ENCODE measurements at places on chromosomes 2 and 18. TPM values are rescaled to one million over a fixed set of nuclear protein-coding genes. Genes with fewer than 3 reads are reported as not detected.

CFAP221 gene
- total RNA-seq = not detected

DNA sequence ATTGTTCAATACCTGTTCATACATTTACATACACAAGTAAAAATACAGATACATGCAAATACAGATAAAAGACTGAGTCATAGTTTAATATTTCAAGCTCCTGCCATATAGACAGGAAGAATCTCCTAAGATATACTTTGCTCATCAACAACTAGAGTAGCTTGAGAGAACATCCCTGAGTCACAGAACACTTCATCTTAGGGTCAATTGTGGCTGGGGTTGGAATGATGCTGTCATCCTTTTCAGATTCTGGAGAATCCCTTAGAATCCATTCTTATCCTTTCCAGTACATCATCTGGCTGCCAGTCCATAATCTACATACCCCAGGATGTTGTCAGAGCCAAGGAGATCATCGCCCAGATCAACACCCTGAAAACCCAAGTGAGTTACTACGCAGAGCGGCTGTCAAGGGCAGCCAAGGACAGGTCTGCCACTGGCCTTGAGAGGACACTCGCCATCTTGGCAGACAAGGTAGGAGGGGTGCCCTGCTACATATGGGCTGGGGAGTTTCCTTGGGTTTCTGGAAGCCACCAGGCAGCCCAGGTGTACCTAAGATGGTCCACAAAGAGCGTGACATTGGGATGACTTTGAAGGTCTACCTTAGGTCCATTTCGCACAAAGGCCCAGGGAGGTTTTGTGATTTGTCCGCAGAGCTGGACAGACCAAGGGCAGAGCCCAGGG, 55.7 kb downstream of the COA5 start:
- peak; percentile 28 for DNase-seq

DNA sequence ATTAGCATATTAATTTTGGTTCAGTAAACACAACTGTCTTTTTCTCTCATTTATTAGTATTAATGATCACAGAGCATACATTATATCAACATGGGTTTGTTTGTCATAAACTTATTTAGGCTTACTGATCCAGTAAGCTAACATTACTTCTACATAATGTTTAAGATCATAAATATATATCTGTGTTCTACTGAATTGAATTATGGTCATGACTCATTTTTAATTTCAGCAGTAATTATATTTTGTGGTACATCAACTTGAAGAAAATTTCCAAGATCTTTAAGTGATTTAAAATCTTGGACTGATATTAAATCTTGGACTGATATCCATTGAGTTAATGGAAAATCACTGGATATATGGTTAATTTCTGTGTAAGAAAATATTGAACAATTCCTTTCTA, 111.7 kb downstream of the CALCRL start:
- DNase-seq = no peak

RUFY4 gene
- total RNA-seq = 1.4 TPM

- peak; percentile 80 for DNase-seq
Measured at GRCh38 chr2:9422321-9423099, 818 bp downstream of the ITGB1BP1 start.

GRCh38 chr2:148875387-148876051, 492 bp downstream of the KIF5C start:
- peak; percentile 48 for DNase-seq

- DNase-seq = no peak
Measured at GRCh38 chr2:70806620-70807019, 13.8 kb downstream of the CLEC4F start.

NETO1 gene
- total RNA-seq = not detected

MYO1B gene
- total RNA-seq = 1.6 TPM

GRCh38 chr2:119260646-119261492, 37.2 kb downstream of the STEAP3 start:
- DNase-seq = peak; percentile 27

- DNase-seq = no peak
Measured at GRCh38 chr2:27298391-27299080, 9.7 kb downstream of the UCN start.

ICA1L gene
- total RNA-seq = 3.8 TPM

GRCh38 chr2:27920148-27920885, 29.8 kb downstream of the BABAM2 start:
- no peak for DNase-seq

TFCP2L1 gene
- total RNA-seq = 0.06 TPM

GRCh38 chr2:28101892-28102291, 211.4 kb downstream of the BABAM2 start:
- no peak for DNase-seq

UGT1A10 gene
- not detected for total RNA-seq

DNA sequence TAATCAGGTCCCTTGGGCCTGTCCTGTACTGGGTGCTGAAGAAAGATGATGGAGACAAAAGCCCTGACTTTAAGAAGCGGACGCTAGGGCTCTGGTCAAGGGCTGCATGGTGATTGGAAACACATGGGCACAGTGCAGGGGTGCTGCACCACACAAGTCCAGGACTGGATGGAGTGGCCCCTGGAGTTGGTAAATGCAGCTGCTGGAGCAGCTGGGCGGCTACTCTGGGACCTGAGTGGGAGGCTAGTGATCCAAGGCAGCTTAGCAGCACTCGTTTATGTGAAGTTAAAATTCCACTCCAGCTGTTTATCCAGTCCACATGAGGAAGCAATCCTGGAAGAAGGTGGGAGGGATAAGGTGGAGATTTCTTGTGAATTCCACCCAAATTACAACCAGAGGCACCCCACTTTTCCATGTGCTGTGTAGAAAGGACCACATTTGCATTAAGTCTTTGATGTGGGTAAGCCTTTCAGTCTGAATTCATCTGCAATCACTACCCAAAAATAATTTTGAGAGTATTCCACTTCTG, 24.9 kb downstream of the MERTK start:
- no peak for DNase-seq
